ENCODE measurements at places on chromosomes 3 and 15.
A peak's percentile ranks its signal among the peaks of the same experiment; 100 is the strongest.

GRCh38 chr3:140338916-140339315 lies 338.9 kb upstream of the TRIM42 start:
- DNase-seq: no peak

- no peak for DNase-seq
Observed at GRCh38 chr3:40470701-40471100, 6.2 kb upstream of the ZNF619 start.

GRCh38 chr3:13189639-13190377 lies 116.6 kb upstream of the IQSEC1 start:
- peak; percentile 48 for DNase-seq

DNA sequence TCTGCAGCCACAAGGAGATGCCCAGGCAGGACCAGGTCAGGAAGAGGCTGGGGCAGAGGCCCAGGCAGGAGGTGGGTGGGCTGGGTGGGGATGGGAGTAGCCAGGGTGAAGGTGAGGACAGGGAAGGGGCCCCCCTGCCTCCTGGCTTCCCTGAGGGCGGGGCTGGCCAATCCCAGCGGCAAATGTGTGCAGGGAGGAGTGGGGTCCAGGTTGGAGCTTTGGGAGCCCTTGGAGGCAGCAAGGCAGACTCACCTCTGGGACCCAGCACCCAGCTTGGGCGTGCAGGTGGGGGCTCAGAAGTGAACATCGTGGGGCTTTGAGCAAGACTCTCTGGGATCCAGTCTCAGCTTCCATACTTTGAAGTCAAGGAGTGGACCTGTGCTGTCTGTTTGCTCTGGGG lies 25.2 kb downstream of the GP9 start:
- DNase-seq: no peak

DNA sequence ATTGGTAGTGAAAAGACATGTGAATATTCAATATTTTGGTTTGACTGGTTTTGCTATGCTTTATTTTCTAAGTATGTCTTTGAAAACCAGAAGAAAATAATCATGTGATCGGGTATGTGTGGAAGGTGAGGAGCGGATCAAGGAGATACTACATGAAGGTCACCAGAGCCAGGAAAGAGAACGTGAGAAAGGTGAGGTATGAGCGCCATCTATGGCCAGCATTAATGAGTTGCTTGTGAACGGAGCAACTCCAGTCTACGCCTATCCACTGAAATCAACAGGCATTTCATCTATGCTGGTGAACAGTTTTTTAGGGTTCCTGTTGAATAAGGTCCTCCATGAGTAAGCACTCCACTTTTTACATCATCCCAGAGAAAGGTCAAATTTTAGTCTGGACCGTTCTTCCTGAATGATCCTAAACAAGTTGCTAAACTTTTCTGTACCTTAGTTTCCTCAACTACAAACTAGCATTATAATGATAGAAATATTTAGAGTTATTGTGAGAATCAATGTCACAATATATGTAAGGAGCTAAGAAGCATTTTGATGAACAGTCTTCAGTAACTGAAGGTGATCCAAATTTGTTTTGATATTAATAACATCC lies 1435.2 kb upstream of the CADM2 start:
- DNase-seq: peak; percentile 49

GRCh38 chr3:98086873-98087272 lies at the start of gene OR5AC2:
OR5AC2 (plus strand) TSS chr3:98087173; CDS start chr3:98087173, 0 bp downstream.
- DNase-seq: no peak

DNA sequence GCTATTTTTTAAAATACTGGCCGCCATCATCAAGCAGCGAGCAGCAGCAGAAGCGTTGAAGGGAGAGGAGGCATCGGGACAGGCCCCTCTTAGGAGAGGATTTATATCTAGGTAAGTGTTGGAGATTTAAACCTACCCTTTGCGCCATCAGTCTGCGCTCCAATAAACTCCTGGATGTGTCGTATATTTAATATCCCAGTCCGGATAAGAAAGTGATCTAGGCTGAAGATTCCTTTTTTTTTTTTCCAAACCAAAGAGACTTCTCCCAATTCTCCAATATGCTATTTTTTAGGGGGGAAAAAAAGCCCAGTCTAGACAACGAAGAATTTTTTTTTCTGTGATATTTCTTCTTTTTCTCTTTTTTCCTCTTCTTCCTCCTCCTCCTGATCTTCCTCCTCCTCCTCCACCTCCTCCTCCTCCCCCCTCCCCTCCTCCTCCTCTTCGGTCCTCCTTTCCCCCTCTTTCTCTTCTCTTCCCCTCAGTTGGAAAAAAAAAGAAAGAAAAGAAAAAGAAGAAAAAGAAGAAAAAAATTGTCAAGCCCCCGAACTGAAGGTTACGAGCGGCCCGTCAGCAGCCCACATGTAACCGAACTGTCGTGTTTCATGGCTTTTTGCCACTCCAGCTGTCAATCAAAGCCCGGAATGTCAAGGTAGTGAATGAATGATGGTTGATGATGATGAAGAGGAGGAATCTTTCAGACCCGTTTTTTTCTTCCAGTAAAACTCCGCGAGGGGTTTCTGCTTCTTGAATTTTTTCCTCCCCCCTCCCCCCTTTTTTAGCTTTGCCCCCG lies 835 bp downstream of the MEIS2 start:
- no peak for DNase-seq

Measured in urothelium cell line (cell line).